Ureter (tissue), 1 donor: ENCODE measurements at places on chromosomes 5 and 9. TPM values are rescaled to one million over a fixed set of nuclear protein-coding genes. Genes with fewer than 3 reads are reported as not detected.

- DNase-seq: no peak
Observed at GRCh38 chr5:168890816-168891812, 311.9 kb upstream of the PANK3 start.

GRCh38 chr5:178675922-178676321 lies 49.1 kb upstream of the CLK4 start:
- DNase-seq: no peak

DNA sequence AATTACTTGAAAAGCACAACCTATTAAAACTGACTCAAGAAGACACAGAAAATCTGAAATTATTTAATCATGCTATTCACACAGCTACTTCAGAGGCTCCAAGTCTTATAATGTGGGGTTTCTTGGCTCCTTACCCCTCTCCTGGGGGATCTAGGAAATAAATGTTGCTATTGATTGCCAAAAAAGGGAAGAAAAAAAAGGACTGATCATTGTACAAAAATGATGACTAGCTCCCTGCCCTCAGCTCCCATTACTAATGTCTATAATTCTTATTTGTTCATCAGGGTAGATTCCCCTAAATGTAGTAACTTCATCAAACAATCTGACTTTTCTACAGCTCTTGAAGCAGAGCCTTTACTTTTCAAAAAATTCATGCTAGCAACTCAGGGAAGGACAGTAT lies 3.3 kb upstream of the SMC5 start:
- DNase-seq: no peak

- no peak for DNase-seq
Observed at GRCh38 chr5:143343042-143343441, 60.4 kb downstream of the NR3C1 start.

DNA sequence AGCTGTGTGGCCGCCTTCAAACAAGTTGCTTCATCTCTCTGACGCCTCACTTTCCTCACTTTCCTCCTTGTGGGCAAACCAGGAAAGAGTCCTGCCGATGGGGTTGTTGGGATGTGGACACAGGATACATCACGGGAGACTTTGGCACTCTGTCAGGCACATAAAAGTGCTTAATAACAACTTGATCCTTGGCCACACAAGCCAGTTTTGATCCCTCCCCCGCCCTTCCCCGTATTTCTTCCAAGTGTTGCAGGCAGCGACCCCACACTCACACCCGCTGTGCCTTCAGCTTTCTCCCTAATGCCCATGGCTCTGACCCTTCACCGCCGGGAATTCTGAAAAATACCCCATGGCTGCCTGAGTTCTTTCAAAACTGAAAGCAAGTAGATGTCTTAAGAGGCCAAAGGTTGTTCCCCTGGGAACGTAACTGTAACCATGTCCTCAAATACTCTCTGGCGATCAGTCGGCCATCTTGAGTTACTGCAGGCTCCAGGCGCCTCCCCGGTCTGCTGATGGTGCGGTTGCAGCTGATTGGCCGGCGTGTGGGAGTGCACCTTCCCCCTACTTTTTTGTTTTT lies 59.8 kb downstream of the ARHGEF37 start:
- peak; percentile 73 for DNase-seq

- DNase-seq: peak; percentile 69
Observed at GRCh38 chr5:150497274-150497988, 10.5 kb upstream of the NDST1 start.

GRCh38 chr9:96436063-96436455 lies 13.9 kb upstream of the HABP4 start:
- no peak for DNase-seq

DNA sequence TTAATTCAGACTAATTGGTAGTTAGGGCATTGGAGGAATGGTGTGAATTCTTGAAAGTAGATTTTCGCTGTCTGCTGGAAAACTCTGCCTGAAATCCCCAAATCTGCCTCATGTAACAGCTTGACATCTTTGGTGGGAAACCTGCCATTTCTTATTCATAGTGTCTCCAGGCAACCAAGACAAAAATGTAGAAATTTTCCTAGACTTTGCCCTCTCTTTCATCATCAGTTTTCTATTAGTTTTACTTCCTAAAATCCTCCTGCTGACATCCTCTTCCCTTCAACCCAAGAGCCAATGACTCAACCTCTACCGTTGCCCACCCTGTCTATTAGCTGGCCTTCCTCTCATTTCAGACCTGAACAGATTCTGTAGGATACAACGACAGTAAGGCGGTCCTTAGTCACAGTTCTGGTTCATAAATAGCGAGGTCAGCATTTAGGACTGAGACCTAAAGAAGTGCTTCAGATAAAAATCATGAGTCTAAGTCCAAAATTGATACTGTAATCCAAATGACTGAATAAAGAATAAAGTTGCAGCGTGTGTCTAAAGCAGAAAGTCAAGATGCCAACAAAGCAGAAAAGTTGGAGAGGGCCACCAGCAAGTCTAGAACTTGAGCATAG lies 133.9 kb downstream of the MUSK start:
- DNase-seq: no peak

GRCh38 chr9:127633216-127633862 lies 21.3 kb downstream of the STXBP1 start:
- DNase-seq: no peak

DNA sequence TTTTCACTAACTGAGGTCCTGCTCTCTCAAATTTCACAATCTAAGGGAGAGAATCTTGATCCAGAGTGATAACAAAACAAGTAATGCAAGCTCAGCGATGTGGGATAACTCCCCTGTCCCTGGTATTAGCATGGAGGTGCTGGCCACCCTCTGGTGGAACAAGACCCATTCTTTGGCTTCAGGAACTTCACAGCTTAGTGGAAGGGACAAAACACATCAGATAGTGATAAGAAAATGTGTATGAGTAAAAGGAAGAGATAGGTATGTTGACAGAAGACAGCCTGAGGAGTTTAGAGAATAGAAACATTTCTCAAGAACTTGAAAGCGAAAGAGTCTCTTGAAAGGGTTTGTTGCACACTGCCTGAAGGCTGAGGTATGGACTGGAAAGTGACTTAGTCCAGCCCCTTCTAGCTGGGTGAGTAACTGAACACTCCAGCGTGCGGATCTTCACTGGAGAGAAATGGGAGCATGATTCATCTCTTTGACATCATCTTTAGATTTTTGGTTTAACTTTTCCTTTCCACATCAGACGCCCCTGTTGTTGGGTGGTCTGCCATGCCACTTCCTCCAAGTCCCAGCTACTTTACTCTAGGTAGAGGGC lies 25.4 kb upstream of the ZSWIM6 start:
- no peak for DNase-seq

- DNase-seq: peak; percentile 80
Observed at GRCh38 chr9:131237931-131238401, 38.3 kb downstream of the FAM78A start.

GRCh38 chr5:172586125-172587060 lies 54.7 kb upstream of the NEURL1B start:
- DNase-seq: no peak

DNA sequence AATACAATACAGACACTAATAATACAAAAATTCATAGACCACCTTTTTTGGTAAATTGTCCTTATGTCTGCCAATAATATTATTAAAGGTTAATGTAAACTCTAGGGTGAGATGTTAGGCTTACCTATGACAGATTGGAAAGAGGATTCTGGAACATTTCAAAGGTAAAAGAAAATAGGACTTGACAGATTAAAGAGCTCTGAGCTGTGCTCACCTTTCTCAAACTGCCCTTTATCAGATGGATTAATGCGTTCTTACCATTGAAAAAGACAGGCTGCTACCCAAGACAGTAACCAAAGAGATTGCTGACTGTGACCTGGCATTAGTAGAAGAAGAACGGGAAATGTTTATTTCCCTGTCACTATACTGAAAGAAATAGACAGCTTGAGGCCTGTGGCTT lies 156.1 kb upstream of the MRPS30 start:
- DNase-seq: no peak

GRCh38 chr9:98262056-98262455 lies 6.6 kb upstream of the TBC1D2 start:
- DNase-seq: no peak

DNA sequence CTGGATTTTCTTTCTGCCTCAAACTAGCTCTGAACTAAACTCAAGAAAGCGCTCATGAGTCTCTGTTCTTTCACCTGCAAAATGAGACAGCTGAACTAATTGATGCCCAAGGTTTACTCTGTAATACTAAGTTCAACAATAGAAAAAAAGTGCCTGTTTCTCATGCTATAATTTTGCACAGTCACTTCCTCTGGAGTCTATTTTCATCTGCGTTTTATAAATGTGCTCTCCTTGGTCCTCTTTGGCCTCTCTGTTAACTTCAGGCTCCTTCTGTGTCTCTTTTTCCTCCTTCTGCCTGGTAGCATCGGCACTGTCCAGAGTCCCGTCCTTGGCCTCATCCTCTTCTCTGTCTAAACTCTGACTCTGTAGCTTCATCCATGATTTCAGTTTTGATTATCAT lies 311.9 kb upstream of the TLE4 start:
- DNase-seq: no peak

DNA sequence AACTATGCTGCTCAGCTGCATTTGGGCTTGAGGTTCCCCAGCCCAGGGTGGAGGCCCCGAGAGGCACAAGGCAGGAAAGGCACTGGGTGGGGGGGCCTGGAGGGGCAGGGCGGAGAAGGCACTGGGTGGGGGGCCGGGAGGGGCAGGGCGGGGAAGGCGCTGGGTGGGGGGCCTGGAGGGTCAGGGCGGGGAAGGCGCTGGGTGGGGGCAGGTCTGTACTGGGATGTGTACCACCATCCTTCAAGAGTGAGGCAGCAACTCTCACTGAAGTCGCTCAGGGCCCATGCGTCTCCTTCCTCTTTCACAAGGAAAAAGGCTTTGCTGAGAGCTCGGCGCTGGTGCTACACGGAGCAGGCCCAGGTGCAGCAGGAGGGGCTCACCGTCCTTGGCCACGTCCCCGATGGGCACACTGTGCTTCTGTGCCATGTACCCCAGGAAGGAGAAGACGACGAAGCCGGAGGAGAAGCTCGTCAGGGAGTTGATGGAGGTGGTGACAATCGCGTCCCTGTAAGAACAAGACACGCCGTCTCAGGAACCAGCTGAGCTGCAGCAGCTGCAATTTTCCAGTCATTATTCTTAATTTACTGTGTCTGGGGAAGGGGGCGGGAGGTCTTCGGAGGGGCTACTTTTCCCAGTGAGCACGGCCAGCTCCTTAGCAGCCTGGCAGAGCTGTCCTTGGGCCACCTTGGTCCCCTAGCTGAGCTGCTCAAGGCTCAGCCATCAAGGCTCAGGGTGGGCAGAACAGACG lies 30.8 kb downstream of the SLC6A3 start:
- no peak for DNase-seq

DNA sequence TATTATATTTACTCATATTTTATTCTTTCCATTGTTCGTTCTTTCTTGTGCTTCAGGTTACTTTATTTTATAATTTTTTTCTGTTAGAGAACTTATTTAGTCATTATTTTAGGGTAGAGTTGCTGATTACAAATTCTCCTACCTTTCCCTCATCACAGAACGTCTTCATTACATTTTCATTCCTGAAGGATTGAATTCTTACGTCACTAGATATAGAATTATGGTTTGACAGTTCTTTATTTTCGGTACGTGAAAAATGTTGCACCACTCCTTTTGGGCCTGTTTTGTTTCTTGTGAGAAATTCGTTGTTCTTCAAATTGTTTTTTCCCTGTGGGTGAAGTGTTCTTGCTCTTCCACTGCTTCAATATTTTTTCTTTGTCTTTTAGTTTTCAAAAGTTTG lies 20.8 kb upstream of the OR2S2 start:
- no peak for DNase-seq

- DNase-seq: no peak
Observed at GRCh38 chr9:12272471-12273120, 420.6 kb upstream of the TYRP1 start.

DNA sequence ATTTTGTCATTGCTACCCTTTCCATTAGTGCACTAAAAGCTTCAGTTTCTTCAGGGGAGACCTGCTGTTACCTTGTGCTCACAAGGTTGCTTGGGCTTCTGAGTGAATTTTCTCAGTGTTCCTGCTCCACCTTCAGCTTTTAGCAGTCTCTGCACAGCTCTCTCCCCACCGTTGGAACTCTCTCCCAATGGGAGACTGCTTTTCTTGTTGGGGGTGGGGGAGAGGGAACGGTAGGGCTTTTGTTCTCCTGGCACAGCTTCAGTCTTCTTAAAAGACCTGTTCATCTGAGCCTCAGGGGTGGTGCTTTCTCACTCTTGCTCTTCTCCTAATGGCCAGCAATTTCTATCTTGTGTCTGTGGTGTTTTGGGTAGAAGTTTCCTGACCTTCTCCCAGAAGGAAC lies 915.7 kb downstream of the EFNA5 start:
- DNase-seq: no peak

DNA sequence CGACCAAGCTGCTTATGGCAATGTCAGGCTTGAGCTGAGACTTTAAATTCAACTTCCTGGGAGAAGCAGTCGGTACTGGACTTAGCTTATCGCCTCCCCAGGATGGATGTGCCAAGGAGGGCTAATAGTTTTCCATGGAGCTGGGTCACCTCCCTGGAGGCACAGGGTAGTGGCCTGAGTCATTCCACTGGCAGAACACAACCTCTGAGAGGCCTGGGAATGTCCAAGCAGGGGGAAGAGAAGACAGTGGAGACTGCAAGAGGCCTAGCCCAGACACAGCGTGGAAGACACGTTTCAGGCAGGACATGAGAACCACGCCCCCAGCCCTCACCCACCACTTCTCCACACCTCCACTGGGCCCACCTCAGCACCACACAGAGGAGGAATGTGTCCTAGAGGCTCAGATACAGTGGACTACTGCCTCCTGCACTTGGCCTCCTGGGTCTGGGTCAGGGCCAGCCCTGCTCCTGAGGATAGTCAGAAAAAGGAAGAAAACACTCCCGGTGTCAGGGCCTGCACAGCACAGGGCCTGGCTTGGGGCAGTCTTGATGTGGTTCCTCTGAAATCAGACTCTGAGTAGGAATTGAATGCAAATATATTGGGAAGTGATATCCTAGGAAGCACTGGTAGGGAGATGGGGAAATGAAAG lies 171.8 kb downstream of the FSTL4 start:
- DNase-seq: no peak

GRCh38 chr9:13179257-13179656 lies 100.2 kb downstream of the MPDZ start:
- DNase-seq: no peak

GRCh38 chr5:132812781-132813598 lies at the start of gene SOWAHA:
TSS of gene SOWAHA (plus strand) at chr5:132813302. CDS start at chr5:132813622, 320 bp downstream.
- DNase-seq: no peak

DNA sequence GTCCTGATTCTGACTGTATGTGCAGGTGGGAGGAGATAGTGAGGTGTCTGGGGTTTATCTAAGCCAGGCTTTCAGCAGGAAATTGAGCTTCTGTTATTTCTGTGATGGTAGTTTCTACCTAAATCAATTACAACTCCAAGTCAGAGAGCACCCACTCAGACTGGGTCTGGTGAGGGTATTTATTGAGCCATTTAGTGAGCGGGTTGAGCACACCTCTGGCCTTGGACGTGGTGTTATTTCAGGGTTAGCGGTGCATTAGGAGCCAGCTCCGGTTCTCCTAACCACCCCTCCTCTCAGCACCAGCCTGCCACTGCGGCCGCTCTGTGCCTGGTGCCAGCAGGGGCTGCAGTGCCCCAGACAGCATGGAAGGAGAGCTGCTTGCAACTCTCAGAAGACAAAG lies 238.9 kb downstream of the CACNA1B start:
- DNase-seq: no peak

- no peak for DNase-seq
Observed at GRCh38 chr5:116651653-116652052, 77.0 kb upstream of the SEMA6A start.

Gene UBE2D2
- 180 TPM for total RNA-seq

Gene SOWAHA
- total RNA-seq: 6.8 TPM

Gene ADAMTS16
- 0.52 TPM for total RNA-seq

Gene PTGER4
- 10.3 TPM for total RNA-seq

Gene C9orf153
- 0.36 TPM for total RNA-seq

Gene NHP2
- total RNA-seq: 183 TPM

Gene BDP1
- 39.9 TPM for total RNA-seq

Gene HABP4
- total RNA-seq: 13.4 TPM

Gene HAPLN1
- total RNA-seq: 0.44 TPM
